ENCODE measurements at places on chromosomes 12 and 14.

GRCh38 chr12:100279607-100280244, 12.7 kb downstream of the SCYL2 start:
- DNase-seq = no peak

DNA sequence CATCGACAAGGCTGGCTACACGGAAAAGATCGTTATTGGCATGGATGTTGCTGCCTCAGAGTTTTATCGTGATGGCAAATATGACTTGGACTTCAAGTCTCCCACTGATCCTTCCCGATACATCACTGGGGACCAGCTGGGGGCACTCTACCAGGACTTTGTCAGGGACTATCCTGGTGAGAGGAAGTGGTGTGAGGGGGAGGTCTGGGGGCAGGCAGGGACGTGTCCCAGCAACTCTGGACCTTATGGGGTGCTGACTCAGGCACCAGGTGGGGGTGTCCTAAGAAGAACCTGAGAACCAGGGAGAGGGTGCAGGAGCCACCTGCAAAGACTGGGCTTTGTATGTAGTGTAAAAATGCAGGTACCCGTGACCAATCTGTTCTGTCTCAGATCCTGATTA, 5.2 kb downstream of the ENO2 start:
- no peak for DNase-seq

DNA sequence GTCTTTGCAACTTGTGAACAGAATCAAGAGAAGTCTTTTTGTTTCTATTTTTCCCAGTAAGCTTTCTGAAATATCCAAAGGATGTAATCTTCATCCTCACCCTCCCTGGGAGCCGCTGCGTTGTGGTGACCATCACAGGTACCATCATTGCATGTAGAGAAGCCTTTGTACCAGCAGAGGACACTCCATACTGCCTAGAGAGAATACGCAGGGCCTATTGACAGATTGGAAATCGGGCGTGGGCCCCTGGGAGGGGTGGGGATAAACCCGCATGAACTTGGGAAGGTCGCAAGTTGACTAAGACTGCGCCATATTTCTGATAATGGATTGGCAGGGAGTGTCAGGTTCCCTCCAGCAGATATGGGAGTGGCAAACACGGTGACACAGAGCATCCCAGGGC, 12.7 kb downstream of the KRT1 start:
- no peak for DNase-seq

DNA sequence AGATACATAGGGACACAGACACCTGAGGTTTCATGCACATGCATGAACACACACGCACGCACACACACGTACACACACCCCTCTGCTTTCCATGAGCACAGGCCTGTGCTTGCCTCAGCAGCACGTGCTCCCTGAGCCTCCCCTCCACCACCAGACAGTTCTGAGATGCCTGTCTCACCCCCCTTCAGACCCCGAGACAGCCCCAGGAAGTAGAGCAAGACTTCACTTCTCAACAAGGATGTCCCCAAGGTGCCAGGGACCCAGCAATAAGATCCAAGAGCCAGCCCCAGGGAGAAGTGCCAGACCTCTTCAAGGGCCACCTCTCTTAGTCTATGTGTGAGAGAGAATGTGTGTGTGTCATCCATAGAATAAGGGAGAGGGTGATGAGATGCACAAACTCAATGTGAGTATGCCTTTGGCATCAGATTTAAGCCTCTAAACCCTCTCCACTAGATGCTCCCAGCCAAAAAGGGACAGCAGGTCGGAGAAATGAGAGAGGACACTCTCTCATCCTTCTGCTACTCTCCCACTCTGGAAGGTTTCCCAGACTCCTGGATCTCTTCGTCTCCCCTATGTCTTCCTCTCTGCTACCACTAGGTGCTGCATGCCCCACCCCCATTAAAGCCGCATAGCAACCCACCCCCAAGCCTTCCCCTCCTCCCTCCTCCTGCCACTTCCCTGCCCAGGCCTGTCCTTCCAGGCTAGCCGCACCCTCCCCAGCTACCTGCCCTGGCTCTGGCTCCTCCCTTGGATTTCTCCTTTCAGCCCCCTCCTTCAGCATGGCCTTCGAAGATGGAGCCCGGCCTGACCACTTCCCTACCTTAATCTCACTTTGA, 7.7 kb downstream of the RARG start:
- no peak for DNase-seq

- no peak for DNase-seq
These were observed 132.5 kb upstream of the NCOR2 start for GRCh38 chr12:124699909-124700308.
